ENCODE measurements at places on chromosomes 3 and 15.
A peak's percentile ranks its signal among the peaks of the same experiment; 100 is the strongest.

DNA sequence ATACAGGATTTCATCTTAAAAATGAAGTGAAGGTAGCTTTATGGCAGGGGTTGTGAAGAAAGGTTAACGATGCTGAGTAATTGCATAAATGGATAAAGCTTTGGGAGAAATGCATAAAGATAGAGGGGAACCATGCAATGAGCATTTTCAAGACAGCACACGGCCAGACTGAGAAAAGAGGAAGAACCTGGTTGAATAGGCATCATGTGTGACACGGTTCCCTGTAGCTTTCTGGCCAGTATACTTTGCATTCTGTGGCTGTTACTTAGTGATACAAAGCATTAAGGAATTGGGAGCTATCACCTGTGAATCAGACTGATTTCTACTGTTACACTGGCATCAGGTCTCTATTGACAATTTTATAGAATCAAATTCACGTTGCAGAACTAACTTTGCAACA lies 33.3 kb downstream of the NR2C2 start:
- no peak for DNase-seq

DNA sequence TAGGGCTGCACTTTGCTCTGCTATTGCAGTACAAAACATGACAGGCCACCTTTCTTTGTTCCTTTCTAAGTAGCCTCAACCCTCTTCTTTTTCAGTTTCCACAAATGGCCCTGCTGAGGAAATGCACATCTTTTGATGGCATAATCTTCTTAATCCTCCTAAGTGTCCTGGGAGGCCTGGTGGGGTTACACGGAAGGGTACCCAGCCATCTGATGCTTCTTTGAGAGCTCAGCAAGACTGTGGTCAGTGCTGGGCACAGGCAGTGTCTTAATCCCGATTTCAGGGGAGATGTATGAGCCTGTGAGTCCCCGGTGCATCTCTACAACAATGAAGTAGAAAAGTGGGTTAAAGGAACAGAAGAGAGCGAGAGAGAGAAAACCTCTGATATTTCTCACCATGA lies 404.8 kb downstream of the GRM7 start:
- DNase-seq = no peak

GRCh38 chr3:197573048-197573767 lies 17.4 kb upstream of the BDH1 start:
- no peak for DNase-seq

- peak; percentile 10 for DNase-seq
Measured at GRCh38 chr3:71584394-71585011, 975 bp upstream of the FOXP1 start.

DNA sequence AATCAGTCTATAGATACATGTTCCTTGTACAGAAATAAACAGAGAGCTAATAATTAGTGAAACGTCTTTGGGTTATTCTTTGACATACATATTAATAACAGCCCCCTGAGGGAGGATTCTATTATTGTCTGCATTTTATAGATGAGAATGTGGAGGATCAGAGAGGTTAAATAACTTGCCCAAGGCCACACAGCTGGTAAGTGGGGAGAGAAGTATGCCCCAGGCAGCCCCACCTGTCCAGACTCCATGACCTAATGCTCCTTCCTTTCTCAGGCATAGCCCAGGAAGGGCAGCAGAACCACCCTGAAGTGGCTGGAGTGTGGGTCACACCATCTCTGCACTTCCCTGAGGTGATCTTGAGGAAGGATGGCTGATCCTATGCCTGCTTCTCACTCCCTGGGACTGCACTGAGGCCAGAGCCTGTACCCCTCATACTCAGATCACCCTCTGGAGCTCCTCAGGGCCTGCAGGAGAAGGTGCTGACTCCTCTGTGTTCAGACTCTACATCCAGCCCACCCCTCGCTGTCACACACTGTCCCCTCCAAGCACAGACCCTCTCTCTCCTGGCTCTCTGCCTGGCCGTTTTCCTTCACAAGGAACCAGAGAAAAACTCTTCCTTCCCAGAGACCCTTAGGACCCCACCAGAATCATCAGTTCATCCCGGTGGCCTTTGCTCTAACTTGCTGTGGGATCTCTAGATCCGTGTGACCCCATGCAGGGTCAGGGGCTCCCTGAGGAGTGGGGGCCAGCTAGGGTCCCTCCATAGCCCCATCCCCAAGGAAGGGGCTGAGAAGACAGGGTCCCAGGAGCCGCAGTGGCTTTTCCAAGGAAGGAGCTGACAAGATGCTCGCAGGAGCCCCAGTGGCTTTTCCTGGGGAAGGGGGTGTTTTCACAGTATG lies 4.4 kb upstream of the HHATL start:
- DNase-seq = no peak

DNA sequence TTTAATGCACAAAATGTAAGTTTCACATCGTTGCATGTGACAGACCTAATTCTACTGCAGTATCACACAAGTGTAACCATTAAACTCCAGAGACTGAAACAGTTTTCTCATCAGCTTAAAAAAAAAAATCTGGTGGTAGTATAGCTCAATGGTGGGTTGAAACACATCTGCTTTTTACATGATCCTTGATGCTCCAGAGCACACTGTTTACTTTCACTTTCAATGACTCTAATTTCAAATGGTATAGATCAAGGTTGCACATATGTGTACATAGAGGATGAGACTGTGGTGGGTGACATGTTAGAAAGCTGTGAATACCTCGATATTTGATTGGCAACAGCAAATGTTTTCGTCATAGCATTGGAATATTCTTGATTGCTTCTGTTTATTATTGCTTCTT lies 22.4 kb downstream of the MCTP2 start:
- no peak for DNase-seq

DNA sequence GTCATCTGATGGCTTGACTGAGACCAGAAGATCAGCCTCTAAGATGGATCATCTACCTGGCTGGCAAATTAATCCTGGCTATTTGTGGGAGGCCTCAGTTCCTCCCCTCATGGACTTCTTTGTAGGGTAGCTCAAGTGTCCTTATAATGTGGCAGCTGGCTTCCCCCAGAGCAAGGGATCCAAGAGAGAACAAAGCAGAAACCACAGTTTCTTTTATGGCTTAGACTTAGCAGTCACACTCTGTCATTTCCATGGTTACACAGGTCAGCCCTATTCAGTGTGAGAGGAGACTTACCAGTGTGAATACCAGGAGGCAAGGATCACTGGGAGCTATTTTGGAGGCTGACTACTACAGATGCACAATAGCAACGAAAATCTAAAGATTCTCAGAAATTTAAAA lies 15.3 kb upstream of the ARL14 start:
- DNase-seq = no peak

DNA sequence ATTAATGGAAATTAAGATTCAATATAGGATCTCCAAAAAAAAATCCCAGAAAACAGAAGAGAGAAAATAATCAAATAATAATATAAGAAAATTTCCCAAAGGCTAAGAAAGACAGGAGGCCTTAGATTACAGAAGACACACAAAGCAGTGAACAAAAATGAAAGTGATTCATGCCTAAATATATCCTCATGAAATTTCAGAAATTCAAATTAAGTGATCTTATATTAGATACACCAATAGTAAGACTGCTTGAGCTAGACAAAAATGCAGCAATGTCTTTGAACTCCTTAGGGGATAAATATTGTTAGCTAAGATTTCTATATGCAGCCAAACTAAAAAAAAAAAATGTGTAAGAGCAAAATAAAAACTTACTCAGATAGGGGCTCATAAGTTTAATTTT lies 44.6 kb upstream of the ARPP21 start:
- no peak for DNase-seq

GRCh38 chr3:8745619-8746370 lies 12.2 kb downstream of the CAV3 start:
- no peak for DNase-seq

DNA sequence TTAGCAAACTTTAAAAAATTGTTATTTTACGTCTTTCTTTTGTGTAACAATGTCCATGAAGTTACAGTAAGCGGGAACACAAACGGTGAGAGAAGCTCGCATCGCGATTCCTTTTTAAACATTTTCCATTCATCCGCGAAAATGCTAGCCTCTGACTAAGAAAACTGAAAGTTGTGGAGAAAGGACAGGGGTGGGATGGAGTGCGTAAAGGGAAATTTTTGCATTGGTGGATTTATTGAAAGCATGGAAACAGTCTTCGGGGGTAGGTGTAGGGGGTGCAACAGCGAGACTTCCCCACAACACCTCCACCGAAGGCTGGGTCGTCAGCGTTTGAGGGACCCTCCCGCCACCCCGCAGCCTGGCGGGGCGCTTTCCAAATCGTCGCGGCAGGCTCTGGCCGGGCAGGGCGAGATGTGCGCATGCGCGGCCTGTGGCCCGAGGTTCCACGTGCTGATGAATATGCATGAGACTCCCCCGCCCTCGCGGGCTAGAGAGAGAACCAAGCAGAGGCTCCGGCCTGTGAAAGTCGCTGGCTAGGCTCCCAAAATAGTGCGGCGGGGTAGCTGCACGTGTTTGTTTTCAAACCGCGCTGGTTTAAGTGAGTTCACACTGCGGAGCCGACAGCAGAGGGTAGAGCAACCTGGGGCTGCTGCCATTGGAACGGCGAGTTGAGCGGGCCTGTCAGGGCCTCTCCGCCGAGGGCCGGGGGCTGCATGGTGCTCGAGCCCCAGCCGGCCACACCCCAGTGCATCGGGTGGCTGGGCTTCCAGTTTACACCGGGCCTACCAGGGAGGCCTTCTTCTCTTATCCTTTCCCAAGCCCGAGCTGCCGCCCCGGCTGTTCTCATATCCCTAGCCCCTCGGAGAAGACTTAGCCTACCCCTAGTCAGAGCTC lies 9.9 kb downstream of the ZIC1 start:
- no peak for DNase-seq

- DNase-seq = no peak
Measured at GRCh38 chr15:47804733-47805132, 87.4 kb downstream of the SEMA6D start.

DNA sequence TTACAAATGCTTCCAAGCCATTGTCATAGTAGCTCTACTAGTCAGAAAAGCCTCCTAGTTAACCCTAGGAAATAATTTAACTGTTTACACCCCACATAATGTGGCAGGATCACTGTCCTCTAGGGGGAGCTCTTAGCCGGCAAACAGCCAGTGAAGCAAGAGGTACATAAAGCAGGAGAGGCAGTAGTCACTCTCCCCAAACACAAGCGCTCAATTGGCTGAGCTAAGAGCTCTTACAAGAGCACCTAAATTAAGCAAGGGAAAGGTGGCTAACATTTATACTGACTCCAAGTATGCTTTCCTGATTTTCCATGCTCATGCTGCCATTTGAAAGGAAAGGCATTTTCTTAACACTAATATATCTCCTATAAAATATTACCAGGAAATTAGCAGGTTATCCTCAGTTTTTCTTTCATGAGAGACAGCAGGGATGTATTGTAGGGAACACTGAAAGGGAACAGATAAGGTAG lies 37.6 kb downstream of the NCEH1 start:
- peak; percentile 49 for DNase-seq

DNA sequence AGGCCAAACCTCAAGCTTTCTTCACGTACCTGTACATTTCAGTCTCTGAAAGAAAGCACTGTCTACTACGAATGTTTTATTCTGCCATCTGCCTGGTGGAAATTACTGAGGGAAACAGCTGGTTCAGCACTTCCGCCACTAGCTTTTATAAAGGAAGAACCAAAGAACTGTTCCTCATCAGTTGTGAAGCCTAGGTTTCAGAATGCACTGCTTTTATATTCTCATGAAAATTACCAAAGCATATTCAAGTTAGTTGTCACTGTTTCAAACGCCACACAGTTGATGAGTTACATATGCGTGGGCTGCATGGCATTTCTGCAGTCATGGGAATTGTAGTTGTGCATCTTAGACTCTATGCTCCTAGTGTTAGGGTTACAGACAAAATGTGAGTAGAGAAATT lies 21.5 kb upstream of the ZBTB38 start:
- DNase-seq = no peak

DNA sequence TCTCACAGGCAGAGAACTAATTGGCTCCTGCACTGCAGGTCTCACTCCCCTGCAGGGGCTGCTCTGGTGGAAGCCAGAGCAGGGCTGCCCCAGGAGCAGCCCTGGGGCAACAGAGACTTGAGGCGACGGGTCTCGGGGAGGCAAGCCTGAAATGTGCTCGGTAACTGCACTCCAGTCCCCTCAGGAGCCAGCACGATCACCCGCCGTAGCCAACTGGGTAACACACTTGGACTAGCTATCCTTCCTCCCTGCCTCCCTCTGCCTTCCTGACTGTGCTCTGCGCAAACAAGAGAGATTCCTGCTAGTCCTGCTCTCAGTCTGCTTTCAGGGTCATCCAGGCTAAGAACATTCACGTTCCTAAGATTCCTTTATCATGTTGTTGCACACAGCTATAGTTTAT lies 140.7 kb upstream of the NSMCE3 start:
- no peak for DNase-seq

GRCh38 chr3:181363231-181363630 lies 348.5 kb upstream of the SOX2 start:
- no peak for DNase-seq

DNA sequence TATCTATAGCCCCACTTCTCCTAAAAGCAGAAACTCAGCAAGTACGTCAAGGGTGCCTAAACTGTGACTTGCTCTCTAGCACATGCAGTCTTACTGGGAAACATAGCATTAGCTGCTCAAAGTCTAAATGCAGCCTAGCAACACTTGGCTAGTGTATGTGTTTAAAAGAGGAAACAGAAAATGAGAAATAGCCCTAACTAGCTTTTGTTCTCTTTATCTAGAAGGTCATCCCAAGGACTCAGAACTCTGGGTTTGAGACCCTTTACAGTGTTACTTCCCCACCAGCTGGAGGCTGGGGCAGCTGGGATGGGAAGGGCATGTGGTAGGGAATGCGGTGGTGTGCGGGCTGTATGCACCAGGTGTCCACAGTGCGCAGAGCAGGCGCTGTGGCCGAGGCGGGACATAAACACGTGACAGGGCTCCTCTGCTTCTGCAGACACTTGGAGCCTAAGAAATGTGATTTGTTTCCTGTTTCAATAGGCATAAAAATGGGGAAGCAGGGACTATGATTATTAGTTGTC lies 13.3 kb downstream of the ETV5 start:
- no peak for DNase-seq

DNA sequence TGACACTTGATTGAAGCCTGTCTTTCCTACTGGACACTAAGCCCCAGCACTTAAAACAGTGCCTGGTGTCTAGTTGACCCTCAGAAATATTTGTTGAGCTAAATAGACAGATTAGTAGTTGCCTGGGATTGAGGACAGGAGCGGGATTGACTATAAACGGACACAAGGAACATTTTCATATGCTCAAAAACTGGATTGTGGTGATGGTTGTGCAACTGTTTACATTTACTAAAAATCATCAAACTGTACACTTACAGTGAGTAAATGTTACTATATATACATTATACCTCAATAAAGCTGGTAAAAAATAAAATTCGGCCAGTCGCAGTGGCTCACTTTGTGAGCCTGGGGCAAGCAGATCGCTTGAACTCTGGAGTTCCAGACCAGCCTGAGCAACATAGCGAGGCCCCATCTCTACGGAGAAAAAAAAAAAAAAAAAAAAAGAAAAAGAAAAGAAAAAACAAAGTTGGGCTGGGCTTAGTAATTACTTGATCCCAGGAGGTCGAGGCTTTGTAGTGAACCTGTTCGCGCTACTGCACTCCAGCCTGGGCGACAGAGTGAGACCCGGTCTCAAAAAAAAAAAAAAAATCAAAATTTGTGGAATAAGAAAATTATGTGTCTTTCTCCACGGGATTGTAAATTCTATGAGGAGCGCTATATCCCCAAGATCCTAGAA lies 632 bp upstream of the IDH3A start:
- no peak for DNase-seq
